ENCODE measurements at places on chromosomes 13 and 19.

DNA sequence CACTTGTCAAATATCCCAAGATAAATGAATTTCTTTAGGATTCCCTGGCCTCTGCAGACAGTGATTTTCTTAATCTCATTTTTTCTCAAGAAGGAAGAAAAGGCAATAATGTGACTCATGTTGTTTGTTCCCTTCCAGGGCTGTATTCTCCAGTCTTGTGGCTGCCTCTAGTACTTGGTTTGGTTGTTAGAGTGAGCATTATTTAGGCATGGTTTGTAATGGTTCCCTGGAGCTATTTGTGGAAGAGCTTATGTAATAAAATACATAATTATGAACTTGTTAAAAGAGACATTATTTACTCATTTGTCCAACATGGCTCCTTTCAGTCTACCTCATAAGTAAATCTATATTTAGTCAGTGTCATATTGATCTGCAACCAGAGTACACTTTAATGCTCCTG, 270.4 kb downstream of the DCT start:
- DNase-seq = no peak

GRCh38 chr19:5588441-5588840, 20.7 kb upstream of the TINCR start:
- no peak for DNase-seq

DNA sequence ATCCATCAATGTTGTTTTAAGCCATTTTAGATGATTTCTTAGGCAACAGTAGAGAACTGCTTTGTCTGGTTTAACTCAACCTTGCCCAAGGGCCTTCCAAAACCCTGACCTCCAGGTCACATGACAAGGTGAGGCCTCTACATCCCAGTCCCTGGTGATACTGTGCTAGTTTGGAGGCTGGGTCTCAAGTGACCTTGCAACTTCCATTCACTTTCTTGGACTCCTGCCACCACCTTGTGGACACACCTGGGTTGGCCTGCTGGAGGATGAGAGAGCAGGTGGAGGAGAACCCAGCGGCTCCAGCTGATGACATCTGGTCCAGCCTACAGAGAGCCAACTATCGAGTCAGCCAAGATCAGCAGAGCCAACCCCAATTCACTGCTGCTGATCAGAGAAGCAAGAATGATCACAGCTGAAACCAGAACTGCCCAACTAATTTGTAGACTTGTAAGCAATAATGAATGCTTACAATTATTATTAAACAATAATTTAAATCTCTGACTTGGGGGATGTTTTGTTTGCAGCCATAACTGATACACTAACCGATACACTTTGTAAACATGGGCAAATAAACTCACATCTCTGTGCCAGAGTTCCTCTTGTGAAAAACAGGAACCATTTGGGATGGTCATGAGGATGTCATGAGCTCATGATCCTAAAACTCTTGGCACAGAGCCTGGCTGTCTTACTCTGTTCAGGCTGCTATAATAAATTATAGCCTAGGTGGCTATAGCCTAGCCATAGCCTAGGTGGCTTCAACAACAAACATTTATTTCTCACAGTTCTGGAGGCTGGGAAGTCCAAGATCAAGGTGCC, 11.5 kb downstream of the FAM187B start:
- no peak for DNase-seq

GRCh38 chr19:548886-549830, 5.3 kb downstream of the GZMM start:
- DNase-seq = no peak

DNA sequence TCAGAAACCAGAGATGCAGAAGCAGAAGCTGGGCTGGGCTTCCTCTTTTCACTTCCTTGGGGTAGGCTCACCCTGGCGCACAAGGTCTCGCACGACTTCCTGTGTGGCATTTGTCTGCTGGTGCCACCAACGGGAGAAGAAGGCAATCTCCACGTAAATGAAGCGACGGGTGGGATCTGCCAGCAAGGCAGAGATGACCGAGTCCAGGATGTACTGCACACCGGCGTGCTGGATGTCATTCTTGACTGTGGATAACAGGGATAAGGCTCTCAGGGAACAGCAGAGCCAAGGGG, 1.3 kb downstream of the MAN2B1 start:
- no peak for DNase-seq

DNA sequence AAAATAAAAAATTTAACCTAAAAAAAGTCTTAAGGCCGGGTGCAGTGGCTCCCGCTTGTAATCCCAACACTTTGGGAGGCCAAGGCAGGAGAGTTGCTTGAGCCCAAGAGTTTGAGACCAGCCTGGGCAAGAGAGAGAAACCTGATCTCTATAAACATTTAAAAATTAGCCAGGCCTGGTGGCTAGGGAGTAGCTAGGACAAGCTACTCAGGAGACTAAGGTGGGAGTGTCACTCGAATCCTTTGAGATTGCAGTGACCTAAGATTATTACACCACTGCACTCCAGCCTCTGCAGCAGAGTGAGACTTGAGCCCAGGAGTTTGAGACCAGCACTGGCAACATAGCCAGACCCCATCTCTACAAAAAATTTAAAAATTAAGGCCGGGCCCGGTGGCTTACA, 1.1 kb downstream of the CCDC97 start:
- no peak for DNase-seq

- no peak for DNase-seq
These were observed 38.4 kb downstream of the DACH1 start for GRCh38 chr13:71828564-71828963.

GRCh38 chr13:100601716-100602115, 13.1 kb upstream of the GGACT start:
- DNase-seq = no peak

GRCh38 chr19:38550376-38550775, 67.4 kb downstream of the MAP4K1 start:
- no peak for DNase-seq

- no peak for DNase-seq
These were observed 28.5 kb upstream of the CEACAM20 start for GRCh38 chr19:44557933-44558332.

DNA sequence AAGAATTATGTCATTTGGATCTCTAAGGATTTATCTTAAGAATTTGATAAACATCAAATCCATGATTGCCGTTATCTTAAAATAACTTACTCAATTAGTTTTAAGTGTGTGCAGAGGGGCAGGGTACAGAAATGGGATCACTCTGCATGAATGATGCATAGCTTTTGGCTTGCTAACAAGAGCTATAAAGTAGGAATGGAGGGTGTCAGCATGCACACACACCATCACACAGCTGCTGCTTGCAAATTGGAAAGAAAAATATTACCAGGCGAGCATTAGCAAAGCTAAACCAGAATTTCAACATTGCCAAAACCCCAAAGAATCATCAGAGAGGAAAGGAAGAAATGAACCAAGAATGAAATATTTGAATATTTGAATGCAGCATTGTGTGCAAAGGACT, 580.6 kb downstream of the LMO7 start:
- DNase-seq = no peak

GRCh38 chr13:30859326-30859725, 46.7 kb upstream of the MEDAG start:
- DNase-seq = no peak

- DNase-seq = no peak
These were observed 72.2 kb downstream of the ATP11A start for GRCh38 chr13:112761701-112762689.

DNA sequence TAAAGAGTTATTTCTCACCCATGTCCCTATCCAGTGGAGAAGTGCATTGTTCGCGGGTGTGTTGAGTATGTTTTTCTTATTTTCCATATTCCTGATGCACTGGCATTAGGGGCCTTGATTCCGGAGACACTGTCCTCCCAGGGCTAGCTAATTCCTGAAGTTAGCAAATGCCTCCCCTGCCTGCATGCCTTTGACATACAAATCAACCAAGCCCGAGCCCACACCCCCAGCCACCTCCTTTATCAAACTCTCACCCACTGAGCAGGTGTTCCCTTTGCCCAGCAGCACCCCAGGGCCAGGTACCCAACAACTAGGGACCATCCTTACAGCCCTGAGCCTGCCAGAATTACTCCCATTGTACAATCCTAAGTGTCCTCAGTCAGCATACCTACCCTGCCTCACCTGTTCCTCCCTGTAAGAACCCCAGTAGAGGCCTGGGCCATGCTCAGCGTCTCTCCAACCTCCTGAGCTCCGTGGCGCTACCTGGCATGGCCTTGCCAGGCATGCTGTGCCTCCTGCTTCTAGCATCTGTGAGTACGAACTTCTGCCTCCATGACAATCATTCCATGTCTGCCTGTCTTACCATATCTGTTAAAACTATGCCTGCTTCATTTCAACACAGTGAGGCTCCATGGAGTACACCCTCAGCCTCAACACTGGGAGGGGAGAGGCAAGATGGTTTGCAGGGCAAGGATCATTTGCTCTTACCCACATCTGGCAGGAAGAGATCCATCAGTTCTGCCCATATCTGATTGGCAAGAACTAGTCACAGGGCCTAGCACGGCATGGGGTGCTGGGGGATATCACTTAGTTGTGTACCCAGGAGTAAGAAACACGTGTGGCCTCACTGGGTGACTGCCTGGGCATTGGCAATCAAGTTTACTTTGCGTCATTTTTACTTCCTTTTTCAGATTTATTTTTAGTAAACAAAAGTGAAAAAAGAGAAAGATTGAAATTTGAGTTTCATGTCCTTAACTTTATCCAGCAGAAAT, 203.9 kb downstream of the SHISA2 start:
- no peak for DNase-seq

GRCh38 chr13:27296496-27296895, 25.9 kb downstream of the RASL11A start:
- no peak for DNase-seq

DNA sequence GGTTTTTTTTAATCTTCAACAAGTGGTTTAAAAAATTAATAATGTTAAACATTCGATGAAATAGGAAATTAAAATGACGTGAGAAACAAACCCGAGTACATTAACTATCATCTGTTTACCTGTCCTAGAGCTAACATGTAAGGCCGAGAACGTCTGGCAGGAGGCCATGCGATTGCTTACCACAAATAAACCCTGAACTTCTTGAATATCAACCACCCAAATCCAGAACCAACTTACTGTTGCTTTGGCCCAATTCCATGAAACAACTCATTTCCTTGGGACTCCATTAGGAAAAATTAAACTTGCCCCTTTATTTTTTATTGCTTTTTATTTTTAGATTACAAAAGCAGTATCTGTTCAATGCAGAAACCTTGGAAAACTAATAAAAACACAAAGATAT, 228.9 kb upstream of the IRS2 start:
- DNase-seq = no peak

- DNase-seq = no peak
These were observed 799 bp downstream of the PVR start for GRCh38 chr19:44644402-44645016.

DNA sequence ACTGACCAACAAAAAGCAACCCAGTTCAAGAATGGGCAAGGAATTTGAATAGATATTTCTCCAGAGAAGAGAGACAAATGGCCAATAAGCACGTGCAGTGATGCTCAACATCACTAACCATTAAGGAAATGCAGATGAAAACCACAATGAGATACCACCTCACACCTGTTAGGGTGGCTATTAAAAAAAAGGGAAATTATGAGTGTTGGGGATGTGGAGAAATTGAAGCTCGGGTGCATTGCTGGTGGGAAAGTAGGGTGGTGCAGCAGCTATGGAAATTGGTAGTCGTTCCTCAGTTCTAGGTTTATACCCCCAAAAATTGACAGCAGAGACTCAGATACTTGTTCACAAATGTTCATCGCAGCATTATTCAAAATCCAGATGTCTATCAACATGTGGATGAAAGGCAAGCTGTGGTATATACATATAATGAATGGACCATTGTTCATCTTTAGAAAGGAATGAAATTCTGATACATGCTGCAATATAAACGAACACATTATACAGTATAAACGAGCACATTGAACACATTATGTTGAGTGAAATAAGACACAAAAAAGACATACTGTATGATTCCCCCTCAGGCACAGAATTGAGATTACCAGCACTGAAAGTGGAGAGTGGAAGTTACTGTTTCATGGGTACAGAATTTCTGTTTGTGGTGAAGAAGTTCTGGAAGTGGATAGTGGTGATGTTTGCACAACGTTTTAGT, 927 bp downstream of the CHAMP1 start:
- DNase-seq = no peak

GRCh38 chr13:112210371-112210770, 143.4 kb downstream of the SOX1 start:
- DNase-seq = no peak

DNA sequence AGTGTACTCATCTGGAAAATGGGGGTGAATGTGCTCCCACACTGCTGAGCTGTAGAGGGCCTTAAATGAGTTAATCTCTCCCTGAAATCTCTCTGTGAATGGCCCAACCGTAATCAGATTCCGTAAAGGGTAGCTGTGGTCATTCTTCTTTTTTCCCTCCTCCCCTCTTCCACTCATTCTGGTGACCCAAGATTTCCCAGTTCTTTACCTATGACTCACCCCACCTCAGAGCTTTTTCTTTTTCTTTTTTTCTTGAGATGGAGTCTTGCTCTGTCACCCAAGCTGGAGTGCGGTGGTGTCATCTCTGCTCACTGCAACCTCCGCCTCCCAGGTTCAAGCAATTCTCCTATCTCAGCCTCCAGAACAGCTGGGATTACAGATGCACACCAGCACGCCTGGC, 33.3 kb upstream of the MUC16 start:
- no peak for DNase-seq

- DNase-seq = no peak
These were observed 753.3 kb downstream of the OLFM4 start for GRCh38 chr13:53781941-53782340.
